Renal cortex interstitium (tissue), 15 donors: ENCODE measurements at places on chromosomes 12 and 14.

GRCh38 chr12:63967358-63968145 lies 123.1 kb downstream of the SRGAP1 start:
- DNase-seq: no peak

- DNase-seq: no peak
Measured at GRCh38 chr14:23577004-23577681, 1.4 kb downstream of the JPH4 start.

DNA sequence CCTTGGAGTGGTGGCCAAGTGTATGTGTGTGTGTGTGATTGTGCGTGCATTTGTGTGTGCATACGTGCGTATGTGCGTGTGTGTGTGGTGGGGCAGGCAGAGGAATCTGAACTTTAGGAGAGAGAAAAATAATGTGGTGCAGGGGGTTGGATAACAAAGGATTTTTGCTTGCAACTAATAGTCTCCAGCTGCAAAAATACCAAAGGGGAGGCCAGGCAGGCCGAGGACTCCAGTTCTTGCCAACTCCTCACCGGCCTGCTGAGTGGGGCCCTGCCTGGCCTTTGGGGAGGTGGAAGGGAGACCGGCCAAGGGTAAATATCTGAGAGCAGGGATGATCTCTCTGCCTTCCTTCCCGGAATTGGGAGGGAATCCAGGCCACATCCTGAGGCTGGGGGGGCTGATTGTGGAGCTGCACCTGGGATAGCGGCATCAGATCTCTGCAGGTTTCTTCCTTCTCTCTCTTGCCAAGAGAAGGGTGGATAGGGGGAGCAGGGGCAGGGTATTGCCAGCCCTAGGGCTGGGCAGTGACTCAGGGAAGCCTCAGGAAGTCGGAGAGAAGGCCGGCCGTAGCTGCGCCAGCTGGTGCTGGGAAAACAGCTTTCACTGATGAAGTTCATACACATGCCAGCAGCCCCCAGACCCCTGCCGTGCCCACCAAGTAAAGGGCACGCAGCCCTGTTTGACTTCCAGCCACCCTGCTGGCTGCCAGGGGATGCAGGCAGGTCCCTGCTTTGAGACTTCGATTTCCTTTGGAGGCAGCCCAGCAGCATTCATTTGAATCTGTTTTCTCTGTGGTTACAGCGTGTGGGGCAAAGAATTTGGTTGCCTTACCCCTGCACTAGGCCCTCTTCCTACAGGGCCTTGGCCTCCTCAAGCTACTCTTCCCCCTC lies 4.6 kb upstream of the LRP1-AS start:
- DNase-seq: no peak

GRCh38 chr14:88852632-88853031 lies 28.2 kb downstream of the TTC8 start:
- DNase-seq: no peak
